ENCODE measurements at places on chromosomes 16 and 17. TPM values are rescaled to one million over a fixed set of nuclear protein-coding genes. Genes with fewer than 3 reads are reported as not detected.
A peak's percentile ranks its signal among the peaks of the same experiment; 100 is the strongest.

- DNase-seq, result no peak
Measured at GRCh38 chr17:65345261-65346005, 208.3 kb downstream of the RGS9 start.

The RAB37 gene
- total RNA-seq, result 7.1 TPM

GRCh38 chr16:82506692-82507670, 119.8 kb upstream of the CDH13 start:
- peak; percentile 49 for DNase-seq

The BICDL2 gene
- total RNA-seq, result 52.5 TPM

The GP1BA gene
- total RNA-seq, result not detected

- no peak for DNase-seq
Measured at GRCh38 chr16:51986301-51986700, 560.6 kb downstream of the TOX3 start.

- no peak for DNase-seq
Measured at GRCh38 chr17:41505809-41506767, 676 bp upstream of the KRT13 start.

The RUNDC3A gene
- 2.0 TPM for total RNA-seq

The HOXB1 gene
- total RNA-seq, result not detected

The AANAT gene
- not detected for total RNA-seq

DNA sequence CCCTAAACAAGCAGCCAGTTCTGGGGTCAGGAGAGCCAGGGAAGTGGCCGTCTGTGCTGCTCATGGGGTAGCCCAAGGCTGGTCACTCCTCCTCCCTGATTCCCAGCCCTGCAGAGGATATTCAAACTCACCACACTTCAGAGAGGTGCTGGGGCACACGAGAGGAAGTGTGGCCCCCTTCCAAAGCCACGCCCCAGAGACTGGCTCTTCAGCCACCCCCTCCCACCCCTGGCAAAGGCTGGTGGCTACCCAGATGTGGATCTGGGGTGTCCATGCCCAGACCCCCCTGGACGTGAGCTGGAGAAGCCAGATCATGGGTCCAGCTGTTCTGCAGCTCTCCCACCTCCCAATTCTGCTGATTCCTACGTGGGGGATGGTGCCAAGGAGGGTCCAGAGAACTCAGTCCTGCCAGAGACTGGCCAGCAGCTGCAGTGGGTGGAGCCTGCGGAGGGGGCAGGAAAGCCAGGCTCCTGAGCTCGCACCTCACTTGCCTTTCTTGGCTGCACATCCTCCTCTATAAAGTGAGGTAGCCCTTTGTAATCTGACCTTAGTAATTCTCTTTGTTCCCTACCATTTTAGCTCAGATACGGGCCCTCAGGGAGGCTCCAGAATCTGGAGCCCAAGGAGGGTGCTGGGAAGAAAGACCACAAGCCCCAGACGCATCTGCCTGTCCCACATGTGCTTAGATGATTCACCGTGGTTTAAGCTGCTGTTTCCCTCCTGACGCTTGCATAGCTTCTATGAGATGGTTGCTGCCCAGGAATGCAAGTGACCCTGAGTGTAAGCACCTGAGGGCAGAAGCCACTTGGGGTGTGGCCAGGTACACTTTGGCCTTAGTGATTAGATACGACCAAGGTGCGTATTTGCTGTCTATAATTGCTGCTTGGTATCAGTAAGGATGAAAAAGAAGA, 15.3 kb downstream of the SDK2 start:
- DNase-seq, result no peak

DNA sequence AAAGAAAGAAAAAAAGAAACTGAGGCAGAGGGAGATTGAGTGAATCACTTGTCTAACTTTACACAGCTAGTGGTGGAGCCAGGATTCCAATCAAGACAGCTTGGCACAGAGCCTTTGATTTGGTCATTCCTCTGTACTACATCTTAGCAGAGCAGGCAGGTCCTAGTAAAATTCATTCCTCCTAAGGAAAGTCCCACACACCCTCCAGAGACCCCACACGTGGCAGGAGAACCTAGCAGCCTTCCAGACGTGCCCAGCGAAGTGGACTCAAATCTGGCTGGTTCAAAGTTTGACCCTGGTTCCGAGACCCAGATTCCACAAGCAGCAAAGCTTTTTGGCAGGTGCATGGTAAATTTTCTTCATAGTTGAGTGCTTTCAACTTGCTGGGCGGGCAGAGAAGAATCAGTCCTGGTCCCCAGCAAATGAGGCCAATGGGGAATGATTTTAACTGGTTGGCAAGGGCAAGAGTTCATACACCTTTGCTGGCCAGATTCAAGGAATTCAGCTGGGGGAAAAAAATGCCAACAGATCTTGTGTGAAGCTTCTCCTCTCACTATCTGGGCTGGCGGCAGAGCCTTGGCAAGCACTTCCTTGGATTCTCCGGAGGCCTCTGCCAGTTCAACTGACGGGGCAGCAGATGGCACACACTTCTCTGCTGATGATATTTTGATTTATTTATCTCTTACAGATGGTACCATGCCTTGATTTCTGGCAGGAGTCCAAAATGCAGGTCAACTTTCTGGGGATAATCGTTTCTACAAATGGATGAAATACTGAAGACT, 82.4 kb downstream of the GSG1L start:
- DNase-seq, result peak; percentile 61

DNA sequence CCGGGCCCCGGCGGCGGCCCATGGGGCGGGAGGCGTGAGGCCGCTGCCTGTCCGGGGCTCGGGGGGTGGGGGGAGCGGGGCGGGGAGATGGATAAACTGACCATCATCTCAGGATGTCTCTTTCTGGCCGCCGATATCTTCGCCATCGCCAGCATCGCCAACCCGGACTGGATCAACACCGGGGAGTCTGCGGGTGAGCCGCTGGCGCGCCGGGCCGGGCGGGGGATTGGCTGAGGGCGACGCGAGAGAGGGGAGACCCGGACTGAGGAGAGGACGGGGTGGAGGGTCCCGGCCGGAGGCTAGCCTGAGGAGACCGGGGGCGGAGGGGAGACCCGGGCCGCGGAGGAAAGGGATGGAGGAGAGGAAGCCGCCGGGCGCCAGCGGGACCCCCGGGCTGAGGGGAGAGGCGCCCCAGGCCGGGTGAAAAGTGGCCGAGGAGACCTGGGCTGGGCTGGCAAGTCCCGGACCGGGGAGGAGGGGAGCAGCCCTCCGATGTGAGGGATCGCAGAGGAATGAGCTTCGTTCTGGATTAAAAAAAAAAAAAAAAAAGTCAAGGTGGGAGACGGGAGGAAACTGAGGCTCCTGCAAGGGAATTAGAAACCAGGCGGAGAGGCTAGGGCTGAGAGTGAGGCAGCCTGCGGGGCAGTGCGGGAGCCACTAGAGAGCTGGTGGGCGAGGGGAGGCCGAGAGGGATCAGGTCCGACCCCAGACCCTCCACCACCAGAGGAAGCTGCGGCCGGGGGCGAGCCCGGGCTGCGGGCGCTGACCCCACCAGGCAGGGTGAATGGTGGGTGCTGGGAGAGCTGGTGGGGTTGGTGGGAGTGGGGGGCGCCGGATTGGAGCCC, 526 bp downstream of the MOSMO start:
- DNase-seq, result no peak

GRCh38 chr17:45127207-45127547, 5.1 kb downstream of the PLCD3 start:
- no peak for DNase-seq

The SSTR5 gene
- total RNA-seq, result 0.98 TPM

The C16orf46 gene
- 1.2 TPM for total RNA-seq

The MYH13 gene
- not detected for total RNA-seq

DNA sequence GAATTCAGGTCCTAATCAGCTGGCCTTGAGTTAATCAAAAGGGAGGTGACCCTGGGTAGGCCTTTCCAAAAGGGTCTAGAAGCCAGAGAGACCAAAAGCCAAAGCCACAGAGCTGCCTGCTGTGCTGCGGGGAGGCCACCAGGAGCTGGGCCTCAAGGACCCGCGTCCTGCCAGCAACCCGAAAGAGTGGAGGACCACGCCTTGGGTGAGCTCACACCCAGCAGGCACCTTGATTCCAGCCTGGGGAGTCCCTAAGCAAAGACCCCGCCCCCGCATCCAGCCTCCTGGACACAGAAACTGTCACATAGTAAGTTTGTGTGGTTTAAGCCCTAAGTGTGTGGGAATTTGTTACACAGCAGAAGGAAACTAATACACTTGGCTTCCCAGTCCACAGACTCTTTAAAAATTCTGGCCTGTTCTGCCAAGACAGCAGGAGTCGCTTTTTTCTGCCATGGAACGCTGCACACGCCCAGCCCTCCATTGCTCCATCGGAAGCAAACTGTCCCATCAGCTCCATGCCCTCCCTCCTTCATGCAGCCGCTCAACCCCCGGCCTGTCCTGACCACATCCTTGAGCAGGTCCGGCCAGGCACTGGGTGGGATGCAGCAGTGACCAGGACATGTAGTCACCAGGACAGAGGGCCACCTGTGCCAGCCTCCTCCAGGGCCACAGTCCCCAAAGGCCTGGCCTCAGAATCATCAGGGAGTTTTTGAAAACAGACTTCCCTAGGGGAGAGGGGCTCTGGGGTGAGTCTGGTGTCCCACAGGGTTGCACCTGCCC, 20.9 kb upstream of the RASD1 start:
- DNase-seq, result no peak

- DNase-seq, result no peak
Measured at GRCh38 chr17:55265311-55266021, 706 bp downstream of the HLF start.

The KRTAP4-12 gene
- not detected for total RNA-seq

The OR3A3 gene
- not detected for total RNA-seq

- no peak for DNase-seq
Measured at GRCh38 chr16:55527885-55528284, 19.0 kb downstream of the LPCAT2 start.

The ABCC3 gene
- total RNA-seq, result 47.6 TPM

GRCh38 chr17:41666708-41667279, 21.9 kb upstream of the EIF1 start:
- DNase-seq, result peak; percentile 90

- no peak for DNase-seq
Measured at GRCh38 chr16:16867973-16868372, 489.0 kb downstream of the NPIPA7 start.

GRCh38 chr16:4370151-4370550, 1.5 kb upstream of the VASN start:
- no peak for DNase-seq

- DNase-seq, result no peak
Measured at GRCh38 chr17:32634167-32634566, 147.4 kb downstream of the CDK5R1 start.

DNA sequence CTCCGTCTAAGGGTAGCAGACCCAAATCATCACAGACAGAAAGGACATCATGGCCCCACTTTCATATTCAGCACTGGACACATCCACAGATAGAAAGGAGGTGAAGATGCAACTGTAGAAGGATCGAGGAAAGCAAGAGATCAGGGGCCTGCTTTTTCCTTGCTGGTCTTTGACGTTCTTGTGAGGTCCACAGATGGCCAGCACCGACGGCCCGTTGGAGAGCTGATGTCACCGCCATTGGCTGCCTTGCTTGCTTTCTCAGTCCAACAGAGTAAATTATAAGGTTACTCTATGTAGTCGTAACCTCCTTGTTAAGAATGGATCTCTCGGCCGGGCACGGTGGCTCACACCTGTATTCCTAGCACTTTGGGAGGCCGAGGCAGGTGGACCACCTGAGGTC, 5.1 kb upstream of the RBFOX3 start:
- no peak for DNase-seq

The OTOP3 gene
- 0.74 TPM for total RNA-seq

DNA sequence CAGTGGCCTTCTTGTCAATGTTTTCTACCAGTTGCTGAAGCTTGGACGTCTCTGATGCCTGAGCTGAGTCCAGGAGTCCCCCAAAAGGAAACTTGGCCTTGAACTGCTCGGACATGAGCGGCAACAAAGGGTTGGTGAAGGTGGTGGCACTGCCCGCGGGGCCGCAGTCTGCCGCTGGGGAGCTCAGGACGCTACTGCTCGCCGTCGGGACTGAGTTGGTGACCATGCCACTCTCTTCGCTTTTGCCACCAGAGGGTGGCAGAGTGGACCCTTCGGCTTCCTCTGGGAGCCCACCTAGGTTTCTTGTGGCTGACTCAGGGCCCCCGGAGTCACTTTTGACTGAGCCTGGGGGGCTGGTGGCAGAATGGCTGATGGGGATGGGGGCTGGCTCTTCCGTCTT, 11.0 kb downstream of the SALL1 start:
- DNase-seq, result no peak

DNA sequence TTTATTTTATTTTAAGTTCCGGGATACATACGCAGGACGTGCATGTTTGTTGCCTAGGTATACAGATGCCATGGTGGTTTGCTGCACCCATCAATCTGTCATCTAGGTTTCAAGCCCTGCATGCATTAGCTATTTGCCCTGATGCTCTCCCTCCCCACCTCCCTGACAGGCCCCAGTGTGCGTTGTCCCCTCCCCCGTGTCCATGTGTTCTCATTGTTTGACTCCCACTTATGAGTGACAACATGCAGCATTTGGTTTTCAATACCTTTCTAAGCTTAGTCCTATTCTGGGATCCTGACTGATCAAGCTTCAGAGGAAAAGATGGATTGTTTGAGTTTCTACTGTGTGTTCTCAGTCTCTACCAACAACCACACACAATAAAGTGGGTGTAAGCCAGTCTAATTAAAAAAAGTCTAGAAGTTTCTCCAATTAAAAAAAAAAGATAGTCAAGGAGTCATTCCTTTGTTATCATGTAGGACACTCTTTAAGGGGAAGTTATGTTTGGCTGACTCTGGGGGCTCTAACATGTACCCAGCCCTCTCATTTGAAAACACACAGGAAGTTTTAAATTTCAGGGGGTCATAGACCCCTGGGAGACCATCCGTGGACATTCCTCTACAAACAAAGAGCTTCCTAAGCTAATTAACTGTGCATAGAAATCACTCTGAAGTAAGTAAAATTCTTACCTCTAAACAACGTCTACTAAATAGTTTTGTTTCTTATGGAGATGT, 66.3 kb upstream of the ADAMTS18 start:
- DNase-seq, result no peak

The SLX4 gene
- 3.9 TPM for total RNA-seq

GRCh38 chr17:68675723-68676122, 74.6 kb upstream of the FAM20A start:
- no peak for DNase-seq
